Coronary artery (tissue), 2 donors: ENCODE measurements at places on chromosomes 6 and 20.

DNA sequence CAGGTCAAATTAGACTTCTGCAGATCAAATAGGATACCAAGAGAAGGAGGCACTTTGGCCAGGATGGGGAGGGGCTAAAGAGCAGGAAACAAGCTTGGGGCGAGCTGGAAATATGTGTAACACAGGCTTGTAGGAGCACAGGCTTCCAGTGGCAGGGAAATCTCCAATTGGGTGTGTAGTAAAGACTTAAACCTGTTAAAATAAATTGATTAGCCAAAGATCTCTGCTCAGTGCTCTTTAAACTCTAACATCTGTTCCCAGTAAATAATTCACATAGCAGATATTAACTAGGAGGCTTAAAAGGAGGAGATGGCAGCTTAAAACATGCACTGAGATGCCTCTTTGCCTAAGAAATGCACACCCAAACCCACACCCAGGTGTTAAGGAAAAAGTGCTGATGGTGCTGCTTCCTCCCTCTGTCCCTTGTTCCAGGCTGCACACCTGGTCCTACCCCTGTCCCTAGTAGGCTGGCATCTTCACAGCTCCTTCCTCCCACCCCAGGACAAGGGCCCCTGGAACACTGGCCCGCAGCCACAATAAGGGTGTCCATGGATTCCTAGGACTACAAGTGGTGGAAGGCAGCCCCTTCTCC is 93.5 kb upstream of the MLN start:
- no peak for DNase-seq

DNA sequence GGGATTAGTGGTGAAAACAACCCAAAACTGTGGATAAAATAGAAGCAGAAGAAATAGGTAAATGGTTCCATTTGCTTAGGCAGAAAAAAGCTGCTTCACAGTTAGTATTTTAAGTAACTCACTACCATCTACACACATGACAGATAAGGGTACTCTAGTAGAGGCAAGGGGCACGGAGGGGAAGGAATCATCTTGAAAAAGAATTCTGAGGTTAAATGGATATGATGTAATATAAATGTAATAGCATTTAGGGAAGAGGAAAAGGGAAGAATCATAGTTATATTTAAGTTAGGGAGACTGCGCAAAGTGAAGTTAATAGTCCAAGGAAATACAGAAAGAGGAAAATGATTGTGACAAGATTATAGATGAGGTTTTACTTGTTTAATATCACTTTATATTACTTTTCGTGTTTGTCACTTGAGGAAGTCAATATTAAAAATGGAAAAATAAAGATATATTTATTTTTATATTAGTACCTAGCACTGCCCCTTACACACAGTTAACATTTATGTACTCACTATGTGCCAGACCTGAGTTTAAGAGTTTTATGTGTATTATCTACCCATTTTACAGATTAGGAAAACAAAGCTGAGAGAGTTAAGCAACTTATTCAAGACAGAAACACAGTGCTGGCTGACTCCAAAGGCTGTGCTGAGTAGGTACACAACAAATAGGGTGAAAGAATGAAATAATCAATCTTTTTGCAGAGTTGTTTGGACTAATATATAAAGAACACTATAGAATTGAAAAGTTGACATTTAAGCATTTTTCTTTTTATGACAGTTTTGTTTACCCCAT is 128.1 kb downstream of the REV3L start:
- no peak for DNase-seq

DNA sequence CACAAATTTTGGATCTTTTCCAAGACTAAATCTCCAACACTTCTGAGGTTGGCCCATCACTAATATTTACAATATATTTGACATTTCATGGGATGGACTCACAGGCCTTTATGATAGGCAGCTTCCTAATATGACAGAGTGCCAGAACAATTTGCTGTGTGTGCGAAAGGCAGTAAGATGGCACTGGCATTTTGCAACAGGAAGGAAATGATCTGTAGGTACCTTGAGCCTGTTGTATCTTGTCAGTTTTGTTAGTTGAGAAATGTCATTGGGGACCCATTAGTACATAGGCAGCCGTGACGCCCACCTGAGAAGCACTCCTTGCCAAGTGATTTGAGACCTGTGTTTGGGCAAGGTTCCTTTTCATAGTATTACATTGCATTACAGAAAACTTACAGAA is 153.4 kb upstream of the HEY2 start:
- no peak for DNase-seq

DNA sequence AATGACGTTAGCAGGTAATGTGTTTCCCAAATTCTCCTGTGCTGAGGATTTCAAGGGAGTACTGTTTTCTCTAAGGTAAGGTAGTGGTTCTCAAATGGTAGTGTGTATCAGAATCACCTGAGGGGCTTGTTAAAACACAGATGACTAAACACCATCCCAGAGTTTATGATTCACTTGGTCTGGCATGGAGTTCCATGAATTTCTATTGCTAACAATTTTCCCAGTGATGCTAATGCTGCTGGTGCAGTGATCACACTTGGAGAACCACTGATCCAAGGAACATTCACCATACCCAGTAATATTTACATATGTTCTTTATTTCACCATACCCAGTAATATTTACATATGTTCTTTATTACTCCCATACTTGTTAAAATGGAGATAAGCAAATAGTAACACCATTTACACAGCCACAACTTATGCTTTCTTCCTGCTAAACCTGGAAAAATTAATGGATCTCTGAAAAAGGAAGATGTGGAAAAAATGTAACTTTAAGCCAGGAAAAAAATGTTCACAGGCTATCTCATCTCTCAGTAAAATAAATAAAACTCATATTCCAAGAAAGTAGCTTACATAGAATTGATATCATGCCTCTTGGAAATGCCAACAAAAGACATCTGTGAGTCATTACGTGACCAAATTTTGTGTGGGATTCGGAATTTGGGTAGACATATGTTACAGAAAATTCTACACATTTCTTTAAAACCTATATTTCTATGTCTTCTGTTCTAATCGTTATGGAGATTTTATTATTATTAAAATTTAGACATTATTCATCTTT is 129.5 kb downstream of the MMUT start:
- DNase-seq = no peak

- no peak for DNase-seq
These were observed 460 bp downstream of the PLAGL1 start for GRCh38 chr6:144007478-144008119.

GRCh38 chr20:51489611-51490010 is 52.9 kb downstream of the NFATC2 start:
- DNase-seq = no peak

- DNase-seq = no peak
These were observed 118.2 kb downstream of the SLC16A10 start for GRCh38 chr6:111205502-111205901.

DNA sequence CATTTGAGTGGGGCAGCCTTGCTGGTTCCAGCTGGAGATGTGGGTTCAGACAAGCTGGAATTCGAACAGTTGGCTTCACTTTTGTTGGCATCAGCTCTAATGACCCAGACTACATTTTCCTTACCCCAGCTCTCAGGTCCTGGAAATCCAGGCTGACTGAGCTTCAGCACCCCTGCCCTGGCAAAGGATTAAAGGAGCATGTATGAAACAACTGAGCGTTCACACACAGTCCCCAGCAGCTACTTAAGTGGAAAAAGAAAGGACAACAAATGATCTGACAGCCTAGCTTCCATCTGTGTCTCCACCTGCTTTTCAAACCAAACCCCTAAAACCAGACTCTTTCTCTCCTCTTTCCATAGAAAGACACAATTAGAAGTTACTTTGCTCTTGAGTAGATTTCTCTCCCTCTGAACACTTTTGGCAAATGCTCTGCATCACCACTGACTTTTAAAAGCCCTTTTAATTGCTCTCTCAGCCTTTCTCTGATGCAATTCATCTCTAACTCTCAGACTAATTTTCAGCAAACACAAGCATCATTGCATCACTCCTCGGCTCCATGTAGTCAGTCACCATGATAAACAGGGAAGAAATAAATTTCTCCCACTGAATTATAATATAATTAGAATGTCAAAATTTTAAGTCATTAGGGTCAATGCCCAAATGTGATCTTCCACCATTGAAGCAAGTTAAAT is 28.1 kb downstream of the ROS1 start:
- no peak for DNase-seq

- no peak for DNase-seq
These were observed 8.5 kb downstream of the ISM1 start for GRCh38 chr20:13229538-13229937.

DNA sequence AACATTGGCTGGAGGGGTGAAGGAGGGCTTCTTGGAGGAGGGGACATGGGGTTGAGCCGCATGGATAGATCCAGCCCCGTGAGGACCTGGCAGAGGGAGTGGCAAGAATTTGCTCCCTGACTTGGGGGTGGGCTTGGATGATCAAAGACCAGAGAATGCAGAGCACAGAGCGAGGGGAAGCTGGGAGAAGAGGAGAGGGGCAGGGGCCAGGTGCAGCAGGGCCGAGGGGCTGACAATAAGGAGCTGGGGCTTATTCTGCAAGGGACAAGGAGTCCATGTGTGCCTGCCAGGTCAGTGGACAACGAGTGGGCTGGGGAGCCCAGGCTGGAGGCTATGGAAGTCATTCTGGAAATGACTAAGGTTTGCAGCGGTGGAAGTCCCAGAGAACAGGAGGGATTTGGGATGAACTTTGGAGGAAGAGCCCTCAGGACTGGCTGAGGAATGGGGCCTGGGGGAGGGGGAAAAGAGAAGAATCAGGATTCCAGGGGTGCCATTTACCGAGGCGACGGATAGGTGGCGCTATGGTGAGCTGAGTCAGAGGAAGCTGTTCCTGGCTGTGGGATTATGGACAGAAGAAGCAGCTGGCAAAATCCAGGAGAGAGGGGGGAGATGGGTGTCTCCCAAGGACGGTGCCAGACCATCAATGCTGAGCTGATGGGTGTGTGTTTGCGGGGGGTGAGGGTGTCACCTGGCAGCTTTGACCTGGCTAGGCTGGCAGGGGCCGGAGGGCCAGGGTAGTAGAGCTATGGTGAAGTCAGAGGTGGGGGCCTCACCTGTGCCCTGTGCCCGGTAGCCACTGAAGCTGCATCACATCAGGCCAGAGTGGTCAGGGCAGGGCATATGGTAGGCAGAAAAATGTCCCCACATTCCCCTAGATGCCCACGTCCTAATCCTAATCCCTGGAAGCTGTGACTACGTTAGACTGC is 7.8 kb downstream of the KCNG1 start:
- DNase-seq = no peak

GRCh38 chr6:168823397-168824212 is 382.6 kb downstream of the SMOC2 start:
- no peak for DNase-seq

- no peak for DNase-seq
These were observed 2.7 kb downstream of the HLA-DOB start for GRCh38 chr6:32814145-32814544.

GRCh38 chr6:149335924-149336608 is 18.6 kb downstream of the TAB2 start:
- no peak for DNase-seq

DNA sequence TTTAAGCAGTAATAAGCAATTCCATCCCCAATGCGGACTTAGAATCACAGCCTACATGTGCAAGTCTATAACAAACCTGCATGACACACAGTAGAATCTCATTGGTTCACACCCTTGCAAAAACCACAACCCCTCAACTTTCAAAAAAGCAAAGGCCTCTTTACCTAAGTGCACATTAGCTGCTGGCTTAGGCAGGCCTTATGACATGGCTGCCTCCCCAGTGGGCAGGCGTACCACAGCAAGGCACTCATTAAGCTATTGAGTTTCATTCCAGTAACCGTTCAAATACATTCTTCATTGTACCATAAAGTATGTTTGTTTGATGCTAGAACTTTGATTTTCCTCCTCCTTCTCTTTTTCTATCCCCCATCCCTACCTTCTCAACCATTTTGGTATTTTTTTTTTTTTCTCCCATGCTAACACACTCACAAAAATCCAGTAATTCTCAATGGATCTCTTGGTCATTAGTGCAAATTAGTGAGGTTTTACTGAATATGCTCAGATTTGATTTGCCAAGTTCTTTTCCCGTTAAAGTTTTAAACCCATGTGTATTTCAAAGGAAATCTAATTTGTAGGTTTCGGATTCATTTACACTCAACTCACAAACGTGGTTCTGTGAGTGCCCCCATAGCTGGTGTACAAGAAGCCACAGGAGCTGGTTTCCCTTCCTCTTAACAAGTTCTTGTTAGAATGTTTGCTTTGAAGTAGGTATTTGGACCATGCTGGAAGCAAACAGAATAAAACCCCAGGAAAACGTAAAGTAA is 460.4 kb upstream of the RUNX2 start:
- DNase-seq = no peak

GRCh38 chr6:131366223-131366622 is 206.8 kb upstream of the ARG1 start:
- DNase-seq = no peak

GRCh38 chr6:113172531-113172966 is 684.6 kb upstream of the MARCKS start:
- DNase-seq = no peak

- DNase-seq = no peak
These were observed 685.6 kb downstream of the TBC1D32 start for GRCh38 chr6:120648713-120649112.

DNA sequence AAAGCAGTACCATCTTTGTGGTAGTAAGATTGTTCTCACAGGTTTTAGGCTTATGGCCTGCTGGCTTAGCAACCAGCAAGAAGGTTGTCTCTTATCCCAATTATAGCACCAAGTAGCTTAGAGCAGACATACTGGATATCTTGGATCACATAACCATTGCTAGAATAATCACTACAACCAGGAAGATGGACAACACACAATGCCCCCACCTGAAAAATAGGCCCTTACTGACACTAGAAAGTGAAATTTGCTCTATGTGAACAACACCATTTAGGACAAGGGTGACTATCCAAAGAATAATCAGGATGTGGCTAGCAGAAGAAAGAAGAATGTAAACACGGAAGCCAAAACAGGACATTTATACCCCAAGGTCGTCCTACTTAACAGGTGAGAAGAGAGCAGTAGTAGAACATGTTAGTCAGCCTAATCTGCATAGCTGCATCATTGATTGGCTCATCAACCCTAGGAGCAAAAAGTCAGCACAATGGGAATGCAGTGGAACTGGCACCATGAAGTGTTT is 172.7 kb upstream of the MARCKS start:
- DNase-seq = no peak

- DNase-seq = no peak
These were observed 258.8 kb downstream of the TMEM242 start for GRCh38 chr6:157064502-157064901.

- DNase-seq = no peak
These were observed 46.0 kb downstream of the ZFAND3 start for GRCh38 chr6:37865504-37865903.

DNA sequence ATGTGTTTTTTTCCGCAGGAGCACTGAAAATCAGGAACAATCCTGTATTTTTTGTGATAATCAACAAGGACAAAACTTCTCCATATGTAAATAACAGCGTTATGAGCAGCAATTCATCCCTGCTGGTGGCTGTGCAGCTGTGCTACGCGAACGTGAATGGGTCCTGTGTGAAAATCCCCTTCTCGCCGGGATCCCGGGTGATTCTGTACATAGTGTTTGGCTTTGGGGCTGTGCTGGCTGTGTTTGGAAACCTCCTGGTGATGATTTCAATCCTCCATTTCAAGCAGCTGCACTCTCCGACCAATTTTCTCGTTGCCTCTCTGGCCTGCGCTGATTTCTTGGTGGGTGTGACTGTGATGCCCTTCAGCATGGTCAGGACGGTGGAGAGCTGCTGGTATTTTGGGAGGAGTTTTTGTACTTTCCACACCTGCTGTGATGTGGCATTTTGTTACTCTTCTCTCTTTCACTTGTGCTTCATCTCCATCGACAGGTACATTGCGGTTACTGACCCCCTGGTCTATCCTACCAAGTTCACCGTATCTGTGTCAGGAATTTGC is at the start of gene TAAR6:
TAAR6 (plus strand) TSS at position 102 of the 557 bp plus-strand sequence; CDS start at position 102, 0 bp downstream.
- DNase-seq = no peak

- no peak for DNase-seq
These were observed 245.3 kb upstream of the MAN1A1 start for GRCh38 chr6:119594907-119595306.
